DMS53 (cell line): ENCODE measurements at places on chromosomes 3 and 15.

GRCh38 chr3:118480101-118480860 lies 554.4 kb downstream of the IGSF11 start:
- DNase-seq: no peak

GRCh38 chr15:26179906-26180305 lies 316.8 kb upstream of the ATP10A start:
- no peak for DNase-seq

DNA sequence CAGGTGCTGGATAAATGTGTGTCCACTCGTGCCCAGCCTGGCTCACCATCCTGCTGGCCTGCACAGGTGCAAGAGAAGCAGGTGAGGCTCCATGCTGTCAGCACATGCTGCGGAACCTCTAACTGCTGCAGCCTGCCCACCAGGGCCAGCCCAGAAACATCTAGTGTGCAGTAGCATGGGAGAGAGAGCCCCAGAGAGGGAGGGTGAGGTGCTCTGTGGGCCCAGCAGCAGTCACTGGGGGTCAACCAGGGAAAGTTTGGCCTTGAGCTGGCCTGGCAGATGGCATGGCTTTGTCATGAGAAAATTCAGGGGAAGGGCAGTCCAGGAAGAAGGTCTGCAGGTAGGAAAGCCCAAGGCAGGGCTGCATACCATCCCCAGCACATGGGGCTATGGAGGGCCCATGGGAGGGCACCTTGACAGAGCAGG lies 18.2 kb upstream of the PRR23E start:
- no peak for DNase-seq

GRCh38 chr15:91521996-91522395 lies 331.5 kb upstream of the SLCO3A1 start:
- no peak for DNase-seq

GRCh38 chr15:31857194-31857593 lies 173.1 kb upstream of the CHRNA7 start:
- DNase-seq: no peak

DNA sequence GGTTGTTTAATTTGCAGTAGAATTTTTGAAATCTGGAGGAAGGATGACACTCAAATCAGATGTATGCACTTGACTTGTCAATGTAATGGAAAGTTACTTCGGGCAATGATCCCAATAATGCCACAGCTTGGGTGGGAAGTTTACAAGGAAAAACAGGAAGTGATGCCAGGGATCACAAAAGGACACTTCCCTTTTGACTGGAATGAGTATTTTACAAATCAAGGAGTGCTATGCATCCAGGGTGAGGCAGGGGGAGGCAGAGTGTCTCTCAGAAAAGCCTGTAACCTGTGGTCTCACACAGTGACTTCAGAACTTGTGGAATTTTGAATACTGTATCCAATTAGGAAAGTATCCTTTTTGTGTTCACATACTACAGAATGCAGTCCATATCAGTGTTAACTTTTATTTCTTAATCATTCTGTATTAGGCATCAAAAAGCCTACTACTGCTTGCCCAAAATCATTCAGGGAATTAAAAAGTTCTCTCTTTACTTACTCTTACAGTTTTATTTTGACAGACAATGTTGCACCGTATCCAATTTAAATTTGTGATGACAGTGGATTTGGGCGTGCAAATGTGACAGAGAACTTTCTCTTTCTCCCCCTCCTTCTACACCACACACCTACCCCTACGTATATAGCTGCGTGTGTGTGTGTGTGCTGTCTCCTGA lies 445.1 kb downstream of the MECOM start:
- peak; percentile 67 for DNase-seq

DNA sequence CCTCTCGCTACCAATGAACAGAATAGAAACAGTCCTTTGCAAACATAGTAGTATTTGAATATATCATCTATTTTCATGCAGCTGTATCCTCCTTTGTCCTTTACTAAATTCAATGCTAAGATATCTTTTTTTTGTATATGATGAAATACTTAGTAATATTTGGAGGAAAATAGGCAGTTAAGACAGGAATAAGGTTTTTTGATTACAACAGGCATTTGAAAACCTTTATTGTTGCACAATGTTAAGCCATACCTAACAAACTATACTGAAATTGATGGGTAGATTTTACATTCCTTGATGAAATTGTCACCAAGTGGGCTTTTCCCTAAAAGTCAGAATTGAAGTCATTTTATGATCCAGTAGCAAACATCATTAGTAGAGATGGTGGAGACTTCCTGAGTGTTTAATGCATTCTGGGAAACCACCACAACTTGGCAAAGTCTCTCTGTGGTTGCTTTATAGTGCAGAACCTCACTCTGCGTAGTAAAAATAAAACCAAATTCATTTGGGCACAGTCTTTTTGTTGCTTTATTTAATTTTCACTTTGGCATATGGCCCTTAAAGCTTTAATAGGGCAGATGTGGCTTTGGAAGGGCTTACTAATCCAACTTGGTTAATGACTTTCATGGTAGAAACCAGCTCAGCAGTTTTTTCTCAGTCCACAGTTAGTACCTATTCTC lies 216.0 kb downstream of the DIPK2A start:
- no peak for DNase-seq

GRCh38 chr3:63977893-63978292 lies 45.4 kb downstream of the PSMD6 start:
- no peak for DNase-seq

GRCh38 chr3:149579161-149579560 lies 78.7 kb downstream of the WWTR1 start:
- DNase-seq: no peak

GRCh38 chr3:108500728-108501127 lies 9.7 kb downstream of the MYH15 start:
- no peak for DNase-seq

DNA sequence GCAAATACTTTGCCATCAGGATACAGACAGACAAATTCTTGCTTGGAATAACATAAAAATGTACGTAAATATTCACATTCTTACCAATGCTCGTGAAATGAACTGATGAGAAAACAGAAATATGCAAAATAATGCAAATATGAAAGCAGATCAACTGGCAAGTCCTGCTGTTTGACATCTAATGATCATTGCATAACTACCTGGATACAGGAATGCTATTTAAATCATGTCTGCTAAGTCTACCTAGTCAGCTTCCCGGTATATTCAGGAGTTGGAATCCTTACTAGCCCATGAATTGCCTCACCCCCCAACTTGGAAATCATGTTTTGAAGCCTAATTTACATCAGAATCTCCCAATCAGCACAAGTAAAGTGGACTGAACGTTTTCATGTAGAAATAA lies 230.6 kb downstream of the CHL1 start:
- no peak for DNase-seq

GRCh38 chr3:197196192-197196591 lies 102.2 kb downstream of the DLG1 start:
- no peak for DNase-seq

DNA sequence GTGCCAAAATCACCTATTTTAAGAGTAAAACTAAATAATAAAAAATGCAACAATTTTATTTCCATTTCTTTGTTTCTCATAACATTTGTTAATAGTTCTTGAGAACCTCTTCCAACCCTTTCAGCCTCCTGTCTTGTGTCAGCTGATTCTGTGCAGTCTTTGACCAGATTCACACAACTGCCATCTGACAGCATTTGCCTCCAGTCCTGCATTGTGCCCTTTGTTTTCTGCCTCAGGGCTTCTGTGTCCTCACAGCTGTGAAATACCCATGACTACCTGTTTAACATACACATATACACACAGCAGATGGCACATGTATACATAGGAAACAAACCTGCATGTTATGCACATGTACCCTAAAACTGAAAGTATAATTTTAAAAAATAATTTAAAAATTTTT lies 13.2 kb upstream of the CNTN6 start:
- no peak for DNase-seq

DNA sequence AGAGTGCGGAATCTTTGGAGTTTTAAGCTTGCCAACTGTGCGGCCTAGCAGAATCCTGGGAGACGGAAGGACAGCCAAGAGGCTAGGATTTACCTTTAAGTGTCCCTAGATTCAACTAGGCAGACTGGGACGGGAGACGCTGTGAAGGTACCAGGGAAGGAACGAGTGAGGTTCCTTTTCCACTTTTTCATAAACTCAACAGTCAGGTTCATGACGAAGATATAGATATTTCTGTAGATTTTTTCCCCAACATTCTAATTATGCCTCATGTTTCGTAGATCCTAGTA lies 564 bp upstream of the GABPB1 start:
- DNase-seq: no peak

GRCh38 chr15:98803228-98804056 lies 155.1 kb downstream of the IGF1R start:
- peak; percentile 35 for DNase-seq

- no peak for DNase-seq
Observed at GRCh38 chr3:115533218-115533617, 90.1 kb upstream of the GAP43 start.

DNA sequence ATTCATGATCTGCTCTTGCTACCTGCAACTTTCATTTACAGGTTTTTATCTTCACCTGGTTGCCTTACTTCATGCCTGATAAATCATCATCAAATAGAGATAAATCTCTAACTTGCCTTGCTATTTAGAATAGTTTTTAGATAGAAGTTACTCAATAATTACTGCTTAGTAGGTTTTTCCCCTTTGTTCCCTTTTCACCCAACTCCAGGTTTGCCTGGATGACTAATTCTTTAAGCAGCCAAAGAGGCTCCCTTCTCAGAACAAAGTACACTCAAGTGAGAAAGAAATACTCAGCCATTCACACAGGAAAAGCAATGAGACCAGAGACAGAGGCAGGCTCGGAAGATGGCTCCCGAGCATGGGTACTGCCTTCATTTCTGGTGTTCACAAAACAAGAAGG lies 268.1 kb upstream of the CRBN start:
- DNase-seq: no peak

- DNase-seq: no peak
Observed at GRCh38 chr15:78636378-78636859, 4.6 kb downstream of the CHRNB4 start.

DNA sequence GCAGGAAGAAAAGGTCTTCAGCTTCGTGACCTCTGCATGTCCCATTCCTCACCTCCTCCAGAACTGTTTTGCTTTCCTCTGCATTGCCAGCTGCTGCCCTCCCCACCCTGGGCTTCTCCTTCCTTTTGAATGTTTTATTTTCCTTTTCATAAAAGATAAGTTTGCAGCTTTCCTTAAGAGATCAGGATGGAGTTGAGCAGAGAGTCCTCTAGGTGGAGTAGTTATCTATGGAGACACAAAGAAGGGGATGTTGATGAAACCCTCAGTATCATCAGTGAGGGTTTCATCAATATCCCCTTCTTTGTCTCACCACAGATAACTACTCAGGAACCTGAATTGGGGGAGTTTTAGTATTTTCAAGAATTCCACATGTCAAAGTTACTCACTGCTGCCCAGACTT lies 19.0 kb upstream of the SLC25A36 start:
- peak; percentile 35 for DNase-seq

DNA sequence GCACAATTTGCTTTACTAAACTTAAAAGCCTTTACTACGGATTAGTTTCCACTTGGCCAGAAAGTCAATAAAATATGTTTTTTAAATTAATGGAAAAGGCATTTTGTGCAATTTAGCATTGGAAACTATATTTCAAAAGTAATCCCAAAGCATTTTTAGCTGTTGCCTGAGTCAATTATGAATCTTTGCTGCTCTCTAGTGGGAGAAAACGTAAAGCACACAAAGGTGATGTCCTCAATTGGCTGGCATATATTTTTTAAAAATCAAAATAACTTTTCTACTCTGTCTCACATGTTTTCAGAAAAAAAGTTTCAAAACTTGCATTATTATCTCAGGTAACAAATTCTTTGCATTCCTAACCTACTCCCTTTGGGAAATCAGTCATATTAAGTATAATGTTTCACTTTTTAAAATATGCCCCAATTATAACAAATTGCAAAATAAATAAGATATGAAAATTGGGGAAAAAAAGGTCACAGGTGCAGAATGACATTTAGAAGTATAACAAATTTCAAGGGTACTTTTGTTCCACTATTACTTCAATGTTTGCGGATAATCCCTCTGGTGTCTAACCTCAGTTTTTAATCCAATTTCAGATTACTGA lies 47.2 kb upstream of the TEX55 start:
- peak; percentile 51 for DNase-seq

DNA sequence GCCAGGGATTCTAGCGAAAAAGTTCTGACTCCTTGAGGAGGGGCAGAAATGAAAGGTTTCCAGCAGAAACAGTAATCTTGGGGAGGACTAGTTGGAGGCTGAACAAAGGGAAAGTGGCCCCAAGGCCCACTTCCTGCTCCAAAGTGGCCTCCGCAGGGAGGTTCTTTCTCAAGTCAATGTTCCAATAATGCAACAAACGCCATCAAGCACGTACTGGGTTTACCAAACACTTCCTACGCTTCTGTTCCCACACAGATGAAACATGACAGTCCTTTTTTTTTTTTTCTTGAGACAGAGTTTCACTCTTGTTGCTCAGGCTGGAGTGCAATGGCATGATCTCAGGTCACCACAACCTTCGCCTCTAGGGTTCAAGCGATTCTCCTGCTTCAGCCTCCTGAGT lies 9.6 kb upstream of the RCCD1 start:
- DNase-seq: no peak

DNA sequence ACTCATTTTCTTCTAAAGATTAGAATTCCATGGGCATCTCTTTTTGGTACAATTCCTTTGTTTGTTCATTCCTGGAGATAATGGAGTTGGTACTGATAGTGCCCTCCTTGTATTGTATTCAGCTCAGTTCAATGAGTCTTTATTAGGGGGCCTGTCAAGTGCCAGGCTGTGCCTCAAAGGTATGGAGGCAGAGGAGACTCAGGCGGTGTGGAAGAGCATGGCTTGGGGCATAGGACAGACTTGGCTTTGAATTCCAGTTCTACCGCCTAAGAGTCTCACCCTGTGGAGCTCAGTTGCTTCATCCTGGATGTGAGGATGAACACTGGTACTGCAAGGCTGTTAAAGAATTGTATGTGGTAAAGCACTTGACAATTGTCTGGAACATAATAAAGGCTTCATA lies 196.6 kb upstream of the IL12A start:
- no peak for DNase-seq

GRCh38 chr3:171954690-171955383 lies 84.5 kb upstream of the FNDC3B start:
- DNase-seq: no peak

DNA sequence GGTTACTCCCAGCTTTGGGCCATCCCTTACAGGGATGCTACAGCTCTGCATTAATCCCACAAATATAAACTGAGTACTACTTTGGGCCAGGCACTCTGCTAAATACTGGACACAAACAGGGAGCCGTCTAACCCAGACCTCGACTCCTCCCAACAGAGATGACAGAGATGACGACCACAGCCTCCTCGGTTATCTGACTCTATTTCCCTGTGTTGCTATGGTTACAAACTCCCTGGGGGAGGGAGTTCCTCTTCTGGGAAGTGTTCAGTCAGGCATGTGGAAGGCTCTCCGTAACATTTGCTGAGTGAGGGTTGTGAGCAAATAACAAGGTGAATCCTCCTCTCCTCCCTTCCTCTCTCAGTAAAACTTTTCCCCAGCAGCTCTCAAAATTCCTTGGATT lies 6.7 kb upstream of the CMTM7 start:
- peak; percentile 5 for DNase-seq

GRCh38 chr3:132407025-132407424 lies 10.3 kb upstream of the DNAJC13 start:
- no peak for DNase-seq
